Left lobe of liver (tissue), 2 donors: ENCODE measurements at places on chromosomes 4 and X.

DNA sequence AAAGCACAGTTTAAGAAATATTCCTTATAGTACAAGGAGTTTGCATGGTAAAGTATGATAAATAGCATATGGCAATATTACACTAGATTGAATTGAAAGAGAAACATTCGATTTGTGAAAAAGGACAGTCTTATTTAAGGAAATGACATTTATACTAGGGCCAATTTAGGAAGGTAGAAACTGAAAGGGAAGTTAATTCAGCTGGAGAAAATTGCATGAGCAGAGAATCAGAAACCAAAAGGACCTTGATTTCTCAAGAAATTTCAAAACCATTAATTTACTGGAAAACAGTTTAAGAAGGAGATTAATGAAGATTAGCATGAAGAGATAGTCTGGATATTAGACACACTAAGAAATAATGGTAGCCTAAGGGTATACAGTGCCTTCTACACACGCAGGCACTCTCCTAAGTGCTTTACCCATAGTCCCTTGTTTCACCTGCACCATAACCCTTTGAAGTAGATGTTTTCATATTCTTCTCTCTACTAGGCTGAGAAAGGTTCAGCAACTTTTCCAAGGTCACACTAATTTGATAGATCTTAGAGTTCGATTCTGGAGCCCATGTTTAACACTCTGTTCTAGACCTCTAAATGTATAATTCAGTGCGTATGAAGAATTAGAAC, 259.1 kb upstream of the SLIT2 start:
- no peak for DNase-seq

DNA sequence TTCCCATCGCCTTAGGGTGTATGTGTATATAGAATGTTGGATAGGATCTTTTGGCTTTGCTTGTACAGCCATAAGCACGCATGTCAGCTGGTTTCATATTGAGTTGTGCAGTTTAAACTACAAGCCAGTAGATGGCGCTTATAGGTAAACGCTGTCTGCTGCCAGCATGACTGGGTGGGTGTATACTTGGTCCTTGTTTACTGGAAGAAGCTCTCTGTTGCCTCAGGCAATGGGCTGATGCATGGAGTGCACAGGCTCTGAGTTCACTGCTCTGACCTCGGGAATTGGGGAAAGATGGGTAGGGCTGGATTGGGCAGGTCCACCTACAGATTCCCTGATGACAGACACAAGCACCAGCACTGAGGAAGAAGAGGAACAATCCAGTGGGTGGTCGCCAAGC, 831.5 kb downstream of the STIM2 start:
- no peak for DNase-seq

GRCh38 chr4:89625599-89626293, 211.2 kb downstream of the SNCA start:
- DNase-seq = no peak

DNA sequence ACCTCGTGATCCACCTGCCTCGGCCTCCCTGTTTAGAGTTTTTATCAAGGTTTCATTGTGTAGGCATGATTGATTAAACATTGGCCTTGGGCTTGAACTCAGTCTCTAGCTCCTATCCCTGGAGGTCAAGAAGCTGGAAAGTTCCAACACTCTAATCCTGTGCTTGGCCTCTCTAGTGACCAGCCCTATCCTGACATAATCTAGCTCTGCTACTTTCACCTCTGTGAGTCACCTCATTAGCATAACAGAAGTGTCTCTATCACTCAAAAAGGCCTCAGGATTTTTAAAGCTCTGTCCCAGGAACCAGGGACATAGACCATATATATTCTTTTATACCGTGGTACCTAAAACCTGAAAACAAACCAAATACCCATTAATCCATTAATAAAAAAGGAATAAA, 377.5 kb downstream of the CENPC start:
- DNase-seq = no peak

DNA sequence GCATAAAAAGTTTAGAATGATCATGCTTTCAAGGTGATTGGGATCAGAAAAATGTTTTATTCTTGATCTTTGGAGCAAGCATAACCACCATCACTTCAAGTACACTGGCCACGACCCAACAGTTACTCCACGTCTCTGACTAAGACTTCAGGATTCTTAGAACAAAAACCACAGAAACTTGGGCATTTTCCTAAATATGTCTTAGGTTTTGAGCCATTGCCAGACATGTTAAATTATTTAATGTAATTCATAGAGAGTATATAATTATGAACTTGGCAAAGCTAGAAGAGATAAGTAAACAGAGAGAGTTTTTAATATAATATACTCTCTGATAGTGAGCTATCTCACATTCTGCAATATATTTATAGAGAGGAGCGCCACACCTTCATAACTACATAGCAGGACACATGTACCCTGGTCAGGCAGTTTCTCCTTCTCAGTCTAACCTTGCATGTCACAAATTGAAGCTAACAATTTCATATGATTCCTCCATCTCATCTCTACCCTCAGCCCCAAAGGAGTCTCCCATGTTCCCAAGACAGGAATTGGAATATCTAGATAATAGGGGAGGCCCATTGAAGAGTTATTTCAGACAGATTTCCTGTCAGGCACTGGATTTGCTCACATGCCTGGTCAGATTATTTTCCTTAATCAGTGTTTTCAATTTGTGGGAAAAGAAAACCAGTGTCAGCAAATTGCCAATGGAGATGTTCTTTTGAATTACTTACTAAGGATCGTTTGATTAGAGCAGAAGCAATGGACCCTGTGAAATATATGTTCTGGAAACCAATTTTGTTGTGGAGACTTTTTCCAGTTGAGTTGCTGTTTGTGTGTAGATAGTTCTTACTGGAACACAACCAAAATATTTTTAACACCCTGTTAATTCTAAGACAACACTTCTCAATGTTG, 61.7 kb upstream of the GUCY1A1 start:
- DNase-seq = no peak
